ENCODE measurements at places on chromosomes 1 and 21. TPM values are rescaled to one million over a fixed set of nuclear protein-coding genes. Genes with fewer than 3 reads are reported as not detected.
A peak's percentile ranks its signal among the peaks of the same experiment; 100 is the strongest.

Gene CTSS
- total RNA-seq = 29.7 TPM

Gene UBAP2L
- 68.2 TPM for total RNA-seq

Gene YY1AP1
- 175 TPM for total RNA-seq

Gene HAO2
- total RNA-seq = not detected

Gene CRB1
- total RNA-seq = 0.60 TPM

Gene NPHS2
- total RNA-seq = not detected

- peak overlapping the region; percentile 64 for H3K27ac ChIP-seq
- no peaks in the 10 kb centered on the region for H3K27me3 ChIP-seq
- H3K36me3 ChIP-seq = no peaks in the 10 kb centered on the region
- no peak for DNase-seq
Measured at GRCh38 chr1:181180407-181181031, 92.0 kb downstream of the IER5 start.

All from tibial nerve (tissue), 4 donors.